NCI-H1105 (cell line): ENCODE measurements at places on chromosomes 12 and 14.

DNA sequence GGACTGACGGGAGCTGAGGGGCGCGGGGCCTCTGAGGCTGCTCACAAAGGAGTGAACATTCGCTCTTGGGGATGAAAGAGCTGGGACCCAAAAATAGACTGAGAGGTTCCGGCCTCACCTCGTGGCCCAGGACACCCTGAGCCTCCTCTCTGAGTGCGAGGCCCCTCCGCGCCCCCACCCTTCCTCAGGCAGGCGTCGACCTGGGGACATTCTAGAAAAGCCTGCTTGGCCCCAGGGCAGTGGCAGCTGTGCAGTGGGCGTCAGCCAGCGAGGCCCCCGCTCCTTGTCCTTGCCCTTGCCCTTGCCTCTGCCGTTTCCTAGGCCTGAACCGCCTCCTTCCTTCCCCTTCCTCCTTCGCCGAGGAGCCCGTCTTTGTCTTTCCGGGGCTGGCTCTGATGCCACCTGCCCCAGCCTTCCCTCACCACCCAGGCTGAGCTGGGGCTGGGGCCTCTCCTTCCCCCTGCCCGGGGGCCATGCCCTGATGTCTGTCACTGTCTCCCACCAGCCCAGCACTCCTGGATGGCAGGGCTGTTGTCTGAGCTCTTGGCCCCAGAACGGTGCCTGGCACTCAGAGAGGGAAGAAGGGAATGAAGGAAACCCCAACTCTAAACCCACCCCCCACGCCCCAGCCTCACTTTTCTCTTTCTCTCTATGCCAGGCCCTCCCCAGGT, 208.2 kb upstream of the RTL1 start:
- DNase-seq = no peak

DNA sequence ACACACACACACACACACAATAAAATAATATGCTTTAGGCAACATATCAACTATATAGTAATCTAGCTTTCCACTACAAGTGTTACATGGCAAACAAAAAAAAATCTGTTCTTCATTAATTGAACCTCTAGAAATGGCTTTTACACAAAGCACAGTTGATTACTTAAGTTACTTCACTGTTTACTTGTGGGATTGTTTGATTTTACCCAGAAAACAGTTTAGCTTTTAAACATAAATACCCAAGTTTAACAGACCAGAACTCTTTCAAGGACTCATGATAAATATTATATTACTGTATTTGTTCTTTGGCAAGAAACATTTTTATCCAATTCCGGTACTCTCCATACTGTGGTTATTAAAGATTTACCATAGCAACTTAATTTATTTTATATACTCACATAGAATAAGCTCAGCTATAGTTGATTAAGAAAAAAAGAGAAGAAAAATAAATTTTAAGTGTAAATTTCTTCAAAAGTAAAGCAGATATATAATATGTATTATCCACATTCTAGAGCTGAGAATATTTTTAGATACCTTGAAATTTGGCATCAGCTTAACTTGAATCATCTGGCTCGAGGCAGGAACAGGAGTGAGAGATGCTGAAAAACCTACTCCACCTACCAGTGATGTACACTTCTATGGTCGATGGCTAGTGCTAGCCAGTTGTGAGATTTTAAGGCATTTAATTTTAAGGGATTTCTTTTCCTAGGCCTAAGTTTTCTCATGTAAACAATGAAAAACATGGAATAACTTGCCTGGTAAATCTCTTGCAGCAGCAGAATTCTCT, 126.0 kb downstream of the BTG1 start:
- DNase-seq = no peak

DNA sequence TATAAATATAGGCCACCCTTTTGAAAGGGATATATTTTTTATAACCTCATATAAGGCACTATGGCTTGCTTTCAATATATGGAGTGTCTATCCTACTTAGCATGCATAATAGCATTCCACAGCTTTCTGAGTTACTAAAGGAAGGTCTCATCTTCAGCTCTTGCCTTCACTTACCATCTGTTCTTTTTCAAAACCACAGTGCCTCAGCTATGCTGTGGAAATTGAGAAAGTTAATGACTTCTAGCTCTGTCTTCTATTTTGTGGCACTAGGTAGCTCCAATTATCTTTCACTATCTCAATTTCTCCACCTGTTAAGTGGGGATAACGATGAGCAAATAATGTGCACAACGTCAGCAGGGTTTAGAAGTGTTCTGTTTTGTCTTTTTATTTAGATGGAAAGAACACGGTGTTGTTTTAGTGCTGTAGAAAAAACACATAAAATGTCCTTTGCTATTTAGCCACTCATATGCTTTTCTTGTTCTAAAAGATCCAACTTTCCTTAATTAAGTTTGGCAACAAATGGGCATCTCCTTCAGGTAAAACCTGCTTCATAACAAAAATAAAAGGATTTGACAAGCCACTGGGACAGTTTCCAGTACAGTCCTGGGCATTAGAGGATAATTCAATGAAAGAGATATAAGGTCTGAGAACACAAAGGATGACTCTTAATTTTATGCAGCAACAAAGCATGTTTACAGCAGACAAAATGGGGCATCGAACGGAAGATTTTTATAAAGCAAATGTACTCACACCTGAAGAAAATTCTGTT, 462.0 kb upstream of the SYT1 start:
- DNase-seq = no peak

GRCh38 chr12:72264548-72265175, 7.5 kb upstream of the TRHDE start:
- no peak for DNase-seq

DNA sequence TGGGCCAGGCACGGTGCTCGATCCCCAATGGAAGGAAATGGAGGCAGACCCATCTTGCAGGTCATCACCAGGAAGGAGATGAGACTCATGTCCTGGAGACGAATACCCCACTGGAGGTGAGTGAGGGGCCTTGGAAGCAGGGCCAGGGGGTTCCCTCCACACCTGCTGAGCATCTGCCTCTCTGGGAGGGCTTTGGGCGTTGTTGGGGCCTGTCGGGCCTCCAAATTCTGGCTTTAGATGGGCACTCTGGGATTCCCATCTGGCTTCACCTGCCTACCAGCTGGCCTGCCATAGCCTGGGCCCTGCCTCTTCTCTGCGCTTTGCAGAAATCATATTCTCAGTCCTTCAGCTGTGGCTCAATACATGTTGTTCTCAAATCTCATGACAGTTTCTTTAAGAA, 13.9 kb downstream of the RTL1 start:
- DNase-seq = no peak

DNA sequence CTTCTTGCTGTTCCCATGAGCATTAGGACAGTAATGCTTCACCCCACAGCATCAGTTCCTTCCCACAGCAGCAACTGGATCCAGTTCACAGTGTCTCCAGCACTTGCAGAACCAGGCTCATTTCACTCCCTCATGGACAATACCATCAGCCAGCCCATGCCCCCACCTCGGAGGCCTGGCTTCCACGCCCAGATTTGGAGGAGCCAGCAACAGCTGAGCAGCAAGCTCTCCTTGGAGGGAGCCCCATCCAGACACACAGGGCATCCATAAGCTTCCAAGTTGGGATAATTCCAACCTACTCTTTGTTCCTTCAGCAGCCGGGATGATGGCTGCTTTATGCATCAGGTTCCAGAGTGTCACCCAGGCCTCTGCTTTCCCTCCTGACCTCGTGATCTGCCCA, 250.0 kb downstream of the GLT1D1 start:
- DNase-seq = no peak
